ENCODE measurements at places on chromosomes 1 and 21.
A peak's percentile ranks its signal among the peaks of the same experiment; 100 is the strongest.

DNA sequence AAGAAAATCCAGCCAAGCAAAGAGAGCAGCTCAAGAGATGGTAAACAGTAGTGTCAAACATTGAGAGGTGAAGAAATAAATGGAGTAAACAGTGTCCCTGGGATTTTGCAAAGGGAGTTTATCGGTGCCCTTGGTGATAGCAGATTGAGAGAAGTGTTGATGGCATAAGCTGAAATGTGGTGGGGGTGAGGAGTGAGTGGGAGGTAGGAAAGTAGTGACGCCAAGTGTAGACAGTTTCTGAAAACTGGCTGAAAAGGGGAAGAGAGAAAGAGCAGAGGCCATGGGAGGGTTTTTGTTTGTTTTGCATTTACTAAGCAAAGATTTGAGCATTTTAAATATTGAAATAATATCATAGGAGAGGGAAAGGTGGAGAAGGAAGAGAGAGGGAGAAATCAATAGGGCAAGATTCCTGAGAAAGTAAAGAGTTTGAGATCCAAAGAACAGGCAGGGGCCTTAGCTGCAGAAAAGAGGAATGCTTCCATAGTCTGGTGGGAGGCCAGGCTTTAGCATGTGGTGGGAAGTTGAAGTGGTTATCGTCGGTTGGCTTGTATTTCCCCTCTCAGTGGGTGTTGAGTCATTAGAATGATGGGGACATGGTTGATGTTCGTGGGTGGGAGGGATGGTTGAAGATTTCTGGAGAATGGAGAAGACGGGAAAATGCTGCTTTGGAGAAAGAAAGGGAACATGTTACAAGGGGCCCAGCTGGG, 26.8 kb upstream of the RASAL2 start:
- DNase-seq = no peak

DNA sequence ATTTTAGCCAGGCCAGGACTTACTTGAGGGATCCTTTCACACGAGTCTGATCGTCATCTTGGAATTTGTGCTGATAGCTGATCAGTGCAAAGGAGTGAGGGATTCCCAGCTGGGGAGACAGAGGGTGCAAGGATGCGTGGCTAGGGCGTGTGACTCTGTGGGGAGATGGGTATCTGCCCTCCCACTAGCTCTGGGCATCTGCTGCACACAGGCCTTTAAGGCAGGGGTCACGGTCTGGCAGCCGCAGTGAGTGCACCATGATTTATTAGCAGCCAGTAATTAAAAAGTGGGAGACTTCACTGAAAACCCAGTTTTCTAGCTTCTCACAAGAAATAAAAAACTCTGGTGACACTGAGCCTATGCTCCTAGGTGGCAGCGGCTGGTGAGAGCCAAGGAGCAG, 20.4 kb downstream of the THAP3 start:
- no peak for DNase-seq

DNA sequence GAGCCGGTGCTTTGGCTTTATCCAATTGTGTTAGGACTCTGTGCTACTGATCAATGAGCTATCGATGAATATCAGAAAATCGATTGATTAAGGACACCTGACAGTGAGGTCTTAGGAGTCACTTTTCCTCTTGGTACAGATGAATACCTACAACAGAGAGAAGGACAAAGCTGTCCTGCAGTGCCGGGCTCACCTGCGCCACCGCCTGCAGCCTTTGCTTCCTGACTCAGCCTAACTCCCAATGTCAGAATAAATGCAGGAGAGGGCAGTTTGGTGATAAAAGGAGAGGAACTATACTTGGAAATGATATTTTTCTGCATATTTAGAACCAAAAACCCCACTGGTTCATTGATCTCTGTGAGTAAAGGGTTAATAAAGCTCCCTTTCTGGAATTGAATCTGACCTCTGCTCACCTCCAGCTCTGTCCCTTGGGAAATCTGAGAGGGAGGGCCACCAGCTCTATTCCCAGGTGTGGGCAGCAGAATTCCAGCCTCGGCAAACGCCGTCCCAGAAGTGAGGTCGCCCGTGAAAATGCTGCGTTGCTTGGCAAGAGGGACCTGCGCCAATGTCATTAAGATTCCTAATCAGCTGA, 39.3 kb downstream of the POFUT2 start:
- no peak for DNase-seq

GRCh38 chr1:209398313-209398991, 185.1 kb upstream of the CAMK1G start:
- DNase-seq = no peak

- DNase-seq = no peak
These were observed 126.7 kb downstream of the CDC42BPA start for GRCh38 chr1:227191607-227192006.

DNA sequence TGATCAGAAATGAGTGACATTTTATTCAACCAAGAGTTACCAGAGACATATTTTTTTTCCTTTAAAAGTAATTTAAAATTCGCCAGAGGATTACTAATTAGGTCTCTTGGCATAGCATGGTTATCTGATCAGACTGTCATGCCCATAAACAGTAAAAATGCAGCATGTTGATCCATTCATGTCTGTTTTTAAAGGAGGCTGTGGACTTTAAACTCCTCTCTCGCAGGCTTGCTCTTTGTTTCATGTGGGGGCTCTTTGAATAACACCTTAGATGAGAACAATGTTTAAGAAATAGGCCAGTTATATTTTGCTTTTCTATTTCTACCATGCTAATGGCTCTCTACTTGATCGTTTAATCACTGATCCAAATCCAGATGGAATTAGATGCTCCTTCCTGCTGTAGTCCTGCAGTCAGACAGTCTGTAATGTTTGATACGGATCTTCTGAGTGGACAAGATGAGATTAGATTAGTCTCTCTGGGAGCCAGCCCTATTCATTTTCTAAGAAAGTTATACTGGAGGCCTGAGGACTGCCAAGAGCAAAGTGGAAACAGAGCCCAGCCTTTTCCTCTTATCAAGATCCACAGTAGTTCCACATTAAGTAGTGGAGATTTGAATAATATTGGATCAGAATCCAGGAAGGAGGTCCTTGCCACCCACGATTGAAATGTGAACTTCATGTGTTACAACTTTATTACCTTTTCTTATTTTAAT, 197.4 kb downstream of the HS2ST1 start:
- no peak for DNase-seq

DNA sequence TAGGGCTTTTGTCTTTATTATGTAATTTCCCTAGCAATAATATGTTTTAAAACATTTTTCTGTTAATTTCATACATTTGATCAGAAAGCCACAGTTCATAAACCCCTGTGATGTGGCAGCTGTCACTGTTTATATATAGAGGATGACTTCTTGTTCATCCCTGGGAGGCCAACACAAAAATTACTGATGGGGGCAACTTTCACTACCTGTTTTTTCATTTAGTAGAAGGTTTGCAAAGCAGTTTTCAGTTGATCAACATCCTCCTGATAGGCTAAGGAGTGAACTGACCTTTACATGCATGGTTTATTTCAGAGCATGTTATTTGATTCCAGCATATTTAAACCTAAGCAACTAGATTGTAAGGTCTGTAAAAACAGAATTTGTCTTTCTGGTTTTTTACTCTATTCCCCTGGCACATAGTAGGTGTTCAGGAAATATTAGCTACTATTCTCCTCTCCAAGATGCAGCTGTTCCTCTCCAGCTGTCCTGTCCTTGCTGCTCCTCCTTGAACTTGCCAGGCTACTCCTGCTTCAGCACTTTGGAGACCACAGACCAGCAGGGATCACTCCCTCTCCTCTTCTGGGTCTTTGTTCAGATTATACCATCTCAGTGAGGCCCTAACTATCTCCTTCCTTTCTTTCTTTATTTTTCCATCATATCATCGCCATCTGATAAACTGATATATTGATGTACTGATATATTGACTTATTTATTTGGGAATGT, 54.7 kb downstream of the ROR1 start:
- DNase-seq = no peak

DNA sequence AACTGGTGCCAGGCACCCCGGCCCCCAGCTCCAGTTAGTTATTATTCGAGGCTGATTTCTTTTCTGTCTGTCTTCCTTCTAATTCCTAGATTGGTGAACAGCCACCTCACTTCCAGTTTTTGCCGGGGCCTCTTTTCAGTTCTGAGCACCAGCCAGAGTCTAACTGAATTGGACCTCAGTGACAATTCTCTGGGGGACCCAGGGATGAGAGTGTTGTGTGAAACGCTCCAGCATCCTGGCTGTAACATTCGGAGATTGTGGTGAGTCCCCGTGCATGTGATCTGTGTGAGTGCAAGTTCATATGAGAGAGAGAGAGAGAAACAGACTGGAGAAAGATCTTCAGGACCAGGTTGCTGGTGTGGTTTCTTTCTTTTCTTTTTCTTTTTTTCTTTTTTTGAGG, 13.5 kb downstream of the NLRP3 start:
- no peak for DNase-seq

DNA sequence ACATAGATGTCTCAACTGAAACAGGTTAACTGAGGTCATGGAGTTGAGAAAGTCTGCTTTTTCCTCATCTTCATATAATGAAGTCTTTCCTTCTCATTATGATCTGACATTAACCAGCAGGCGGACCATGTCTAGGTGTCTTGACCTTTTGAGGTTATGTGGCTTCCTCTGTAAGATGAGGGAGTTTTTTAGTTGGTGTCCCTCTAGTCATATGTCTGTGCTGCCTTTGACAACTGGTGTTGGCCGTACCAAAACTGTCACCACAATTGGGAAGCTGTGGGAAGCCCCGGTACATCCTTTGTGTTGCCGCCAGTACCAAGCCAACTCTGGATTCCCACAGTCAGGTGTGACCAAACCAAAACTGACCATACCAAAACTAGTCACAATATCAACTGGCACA, 105.1 kb downstream of the PBX1 start:
- no peak for DNase-seq

GRCh38 chr1:197811769-197812168, 36.5 kb upstream of the DENND1B start:
- no peak for DNase-seq

GRCh38 chr1:172935062-172935592, 115.6 kb downstream of the TNFSF18 start:
- no peak for DNase-seq

- DNase-seq = no peak
These were observed 81.2 kb upstream of the TMPRSS2 start for GRCh38 chr21:41589131-41589530.

GRCh38 chr1:204503122-204503912, 8.7 kb upstream of the PIK3C2B start:
- no peak for DNase-seq

GRCh38 chr1:248872752-248873408, 14.0 kb upstream of the ZNF692 start:
- no peak for DNase-seq

GRCh38 chr1:40706626-40707025, 15.1 kb downstream of the NFYC start:
- DNase-seq = no peak

- DNase-seq = no peak
These were observed 54.2 kb upstream of the SPATA6 start for GRCh38 chr1:48526008-48526710.

DNA sequence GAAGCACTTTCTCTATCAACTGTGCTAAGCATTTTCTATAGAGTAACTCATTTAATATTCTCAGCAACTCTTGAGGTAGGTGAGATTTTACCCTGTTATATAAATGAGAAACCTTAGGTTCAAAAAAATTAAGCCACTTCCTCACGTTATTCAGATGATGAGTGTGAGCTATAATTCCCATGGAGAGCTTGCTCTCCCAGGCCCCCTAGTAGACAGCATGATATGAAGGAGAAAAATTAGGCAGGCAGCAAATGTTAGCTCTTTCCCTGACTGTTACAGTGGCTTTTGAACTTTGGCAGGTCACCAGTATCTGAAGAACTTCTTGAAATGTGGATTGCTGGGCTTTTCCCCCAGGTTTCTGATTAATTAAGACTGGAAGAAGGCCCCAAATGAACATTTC, 753.1 kb downstream of the NCAM2 start:
- DNase-seq = no peak

DNA sequence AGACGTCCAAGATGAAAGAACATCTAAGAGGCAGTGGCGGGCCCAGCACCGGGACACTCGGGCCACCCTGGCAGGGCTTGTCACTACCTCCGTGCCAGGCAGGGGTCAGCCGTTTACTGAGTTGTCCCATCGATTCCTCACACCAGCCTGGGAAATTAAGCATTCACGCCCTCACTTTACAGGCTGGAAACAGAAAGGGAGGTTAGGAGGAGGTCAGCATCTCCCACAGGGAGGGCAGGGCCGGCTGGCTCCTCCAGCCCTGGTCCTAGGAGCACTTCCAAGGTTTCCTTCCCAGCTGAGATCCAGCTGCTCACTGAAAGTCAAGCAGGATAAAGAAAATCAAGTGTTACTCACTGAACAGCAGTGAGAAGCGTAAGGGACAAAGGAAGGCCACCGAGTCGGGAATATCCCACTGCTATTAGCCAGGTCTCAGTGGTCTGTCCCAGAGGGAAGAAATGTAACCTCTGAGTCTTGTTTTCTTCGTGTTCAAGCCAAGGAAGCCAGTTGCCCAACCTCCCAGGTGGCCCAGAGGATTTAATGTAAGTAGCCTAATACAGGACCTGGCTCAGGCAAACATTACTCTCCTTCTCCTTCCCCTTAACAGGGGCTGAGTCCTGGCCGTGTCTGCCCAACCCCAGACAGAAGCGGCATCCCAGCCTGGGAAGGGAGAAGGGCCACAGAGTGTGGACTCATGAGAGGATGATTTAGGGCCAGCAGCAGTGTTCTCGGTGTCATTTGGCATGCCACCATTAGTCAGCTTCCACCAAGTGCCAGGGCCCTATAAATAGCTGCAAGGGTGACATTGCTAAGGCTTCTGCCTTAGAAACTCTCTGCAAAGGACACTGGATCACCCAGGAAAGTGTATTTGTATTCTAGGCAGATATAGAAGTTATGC, 203.1 kb upstream of the GALNT2 start:
- no peak for DNase-seq

DNA sequence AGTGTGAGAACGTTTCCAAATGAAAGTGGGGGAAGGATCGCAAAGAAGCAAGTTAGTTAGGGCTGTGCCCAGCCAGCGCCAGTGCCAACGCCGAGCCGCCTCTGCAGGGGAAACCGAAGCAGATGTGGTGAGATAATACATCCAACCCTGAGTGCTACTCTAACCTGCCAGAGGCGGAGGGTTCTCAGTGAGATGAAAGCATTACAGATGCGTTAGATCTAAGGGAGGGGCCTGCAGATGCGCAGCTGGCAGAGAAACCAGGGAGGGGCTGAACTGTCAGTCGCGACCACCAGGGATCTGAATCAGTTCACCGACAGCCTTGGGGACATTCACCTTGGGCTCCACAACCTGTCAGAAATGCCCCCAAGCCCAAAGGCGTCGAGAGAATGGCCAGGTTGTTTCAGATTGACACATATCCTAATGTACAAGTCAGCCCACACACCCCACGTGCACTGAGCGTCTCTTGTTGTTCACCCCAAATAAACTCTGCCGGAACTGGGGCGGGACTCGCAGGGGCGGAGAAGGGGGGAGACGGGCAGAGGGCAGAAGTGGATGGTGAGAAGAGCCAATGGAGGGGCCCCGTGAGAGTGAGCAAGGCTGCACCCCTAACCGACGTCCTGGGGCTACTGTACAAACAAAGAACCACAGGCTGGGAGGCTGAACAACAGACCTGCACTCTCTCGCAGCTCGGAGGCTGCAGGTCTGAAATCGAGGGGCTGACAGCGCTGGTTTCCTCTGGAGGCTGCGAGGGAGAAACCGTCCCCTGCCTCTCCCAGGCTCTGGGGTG, 8.7 kb upstream of the UMODL1 start:
- peak; percentile 54 for DNase-seq

- DNase-seq = no peak
These were observed 213.0 kb upstream of the VAMP3 start for GRCh38 chr1:7558041-7558461.

All from activated CD8-positive, alpha-beta memory T cell treated with anti-CD3 and anti-CD28 coated beads for 4 hours (primary cell).